Astrocyte (in vitro differentiated cells and primary cell): ENCODE measurements at places on chromosomes 6 and 20. TPM values are rescaled to one million over a fixed set of nuclear protein-coding genes. Genes with fewer than 3 reads are reported as not detected.

- H3K4me1 ChIP-seq = peaks cover 4% of the 10 kb centered on the region
- no peak overlapping the region for H3K4me3 ChIP-seq
- peak; percentile 64 for DNase-seq
- H3K27me3 ChIP-seq = no peaks in the 10 kb centered on the region
Measured at GRCh38 chr6:17584241-17584803, 15.8 kb upstream of the FAM8A1 start.

Gene PRPH2
- total RNA-seq = not detected in 2 replicates

DNA sequence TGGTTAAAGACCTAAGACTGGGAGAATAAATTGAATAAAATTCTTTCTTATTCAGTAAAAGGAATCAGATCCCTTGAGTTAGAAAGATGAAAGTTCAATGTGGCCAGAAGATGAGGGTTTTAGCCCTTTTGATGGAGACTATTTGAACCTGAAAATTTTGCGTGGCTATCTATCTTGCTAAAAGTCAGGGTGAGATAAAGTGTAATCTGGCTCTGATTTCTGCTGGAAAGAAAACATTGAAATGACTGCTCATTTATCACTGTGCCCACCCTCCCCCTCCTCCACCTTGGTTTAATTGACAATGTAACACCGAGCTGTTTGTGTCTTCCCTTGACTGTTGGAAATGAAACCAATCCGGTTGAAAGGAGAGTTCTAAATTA, 32.9 kb upstream of the TCF21 start:
- no peak for DNase-seq
- no peak overlapping the region for H3K4me3 ChIP-seq
- no peaks in the 10 kb centered on the region for H3K36me3 ChIP-seq
- H3K27me3 ChIP-seq = peaks cover 42% of the 10 kb centered on the region

DNA sequence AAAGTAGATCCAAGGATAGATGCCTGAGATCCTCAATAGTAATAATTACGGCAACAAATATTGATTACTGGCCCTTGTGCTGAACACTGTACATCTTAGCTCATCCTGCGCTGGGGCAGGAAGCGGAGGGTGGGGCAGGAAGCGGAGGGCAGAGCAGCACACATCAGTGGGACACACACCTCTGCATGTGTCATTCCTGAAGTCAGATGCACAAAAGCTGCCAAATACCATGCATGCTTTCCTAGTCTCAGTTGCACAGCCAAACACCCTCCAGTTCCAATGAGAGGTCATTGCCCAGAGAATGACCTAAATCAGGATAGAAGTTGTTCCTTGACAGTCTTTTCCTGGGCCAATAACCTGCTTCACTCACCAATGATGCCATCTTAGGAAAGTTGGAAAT, 74.4 kb upstream of the FOXC1 start:
- H3K4me3 ChIP-seq = no peak overlapping the region
- H3K36me3 ChIP-seq = no peaks in the 10 kb centered on the region
- peaks cover 3% of the 10 kb centered on the region for H3K4me1 ChIP-seq
- H3K27ac ChIP-seq = no peak overlapping the region

DNA sequence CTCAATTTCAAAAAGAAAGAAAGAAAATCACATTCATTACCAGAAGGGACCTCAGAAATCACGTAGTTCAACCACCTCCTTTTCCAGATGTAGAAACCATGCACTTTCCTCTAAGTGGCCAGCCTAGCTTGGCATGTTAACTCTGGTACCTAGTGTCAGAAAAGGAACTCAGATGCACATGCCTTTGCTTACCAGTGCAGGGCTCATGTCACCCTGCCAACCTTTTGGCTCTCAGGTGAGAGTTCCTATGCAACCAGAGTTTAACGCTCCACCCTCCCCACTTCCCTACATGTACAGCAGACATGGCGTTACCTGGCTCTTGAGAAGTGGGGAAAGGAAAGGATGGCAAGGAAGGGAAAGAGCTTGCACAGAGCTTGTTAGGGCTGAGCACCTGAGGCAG, 16.3 kb upstream of the IL17F start:
- H3K27ac ChIP-seq = no peak overlapping the region
- H3K27me3 ChIP-seq = no peaks in the 10 kb centered on the region
- peaks cover 12% of the 10 kb centered on the region for H3K36me3 ChIP-seq
- peaks cover 2% of the 10 kb centered on the region for H3K4me1 ChIP-seq
- DNase-seq = no peak

Gene OPRM1
- not detected in 2 replicates for total RNA-seq

- no peak overlapping the region for H3K27ac ChIP-seq
- no peak for DNase-seq
- H3K4me1 ChIP-seq = no peaks in the 10 kb centered on the region
- H3K36me3 ChIP-seq = no peaks in the 10 kb centered on the region
- H3K4me3 ChIP-seq = no peak overlapping the region
- no peaks in the 10 kb centered on the region for H3K27me3 ChIP-seq
Measured at GRCh38 chr6:68911811-68912210, 276.7 kb downstream of the ADGRB3 start.

Gene PAK5
- total RNA-seq = 0.16 and 0.19 TPM in 2 replicates

GRCh38 chr6:3876866-3877265, 27.7 kb downstream of the FAM50B start:
- H3K27ac ChIP-seq = no peak overlapping the region
- H3K4me1 ChIP-seq = no peaks in the 10 kb centered on the region
- no peak for DNase-seq
- no peaks in the 10 kb centered on the region for H3K36me3 ChIP-seq
- H3K27me3 ChIP-seq = no peaks in the 10 kb centered on the region
- H3K4me3 ChIP-seq = no peak overlapping the region

Gene VGLL2
- 1.2 and 1.7 TPM in 2 replicates for total RNA-seq

DNA sequence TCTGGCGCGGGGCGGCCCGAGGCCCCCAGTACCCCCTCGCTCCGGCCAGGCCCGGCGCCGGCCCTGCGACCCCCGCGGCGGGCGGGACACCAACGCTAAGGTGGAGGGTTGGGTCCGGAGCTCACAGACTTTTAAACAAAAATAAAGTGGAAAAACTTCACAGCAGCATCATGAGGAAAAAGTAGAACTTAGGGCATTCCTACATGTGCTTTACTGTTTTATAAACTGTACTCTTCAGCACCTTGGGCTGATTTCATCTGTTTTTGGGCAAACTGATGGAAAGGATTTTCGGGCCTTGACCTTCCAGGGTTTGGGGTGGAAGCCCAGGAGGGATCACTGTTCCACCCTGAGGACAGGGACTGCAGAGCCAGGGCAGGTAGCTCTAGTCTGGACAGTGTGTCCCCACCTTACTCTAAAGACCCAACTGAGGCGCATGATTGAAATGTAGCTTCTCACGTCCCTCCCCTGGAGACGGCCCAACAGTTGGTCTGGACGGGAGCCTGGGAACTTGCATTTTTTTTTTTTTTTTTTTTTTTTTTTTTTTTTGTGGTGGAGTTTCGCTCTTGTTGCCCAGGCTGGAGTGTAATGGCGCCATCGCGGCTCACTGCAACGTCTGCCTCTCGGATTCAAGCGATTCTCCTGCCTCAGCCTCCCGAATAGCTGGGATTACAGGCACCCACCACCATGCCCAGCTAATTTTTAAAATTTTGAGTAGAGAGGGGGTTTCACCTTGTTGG, 740 bp downstream of the NELFCD start:
- H3K27me3 ChIP-seq = no peaks in the 10 kb centered on the region
- peak overlapping the region; percentile 90 for H3K4me3 ChIP-seq
- H3K27ac ChIP-seq = peak overlapping the region; percentile 87
- H3K36me3 ChIP-seq = peaks cover under 1% of the 10 kb centered on the region
- H3K4me1 ChIP-seq = peaks cover 4% of the 10 kb centered on the region
- peak; percentile 11 for DNase-seq

Gene C20orf96
- total RNA-seq = 10.1 and 10.7 TPM in 2 replicates

GRCh38 chr20:62067547-62068260, 2.0 kb upstream of the TAF4 start:
- peaks cover 23% of the 10 kb centered on the region for H3K4me1 ChIP-seq
- no peak overlapping the region for H3K27ac ChIP-seq
- H3K27me3 ChIP-seq = no peaks in the 10 kb centered on the region
- no peak overlapping the region for H3K4me3 ChIP-seq
- DNase-seq = no peak

GRCh38 chr6:125714441-125715090, 34.9 kb upstream of the HEY2 start:
- H3K27me3 ChIP-seq = no peaks in the 10 kb centered on the region
- no peaks in the 10 kb centered on the region for H3K36me3 ChIP-seq
- no peaks in the 10 kb centered on the region for H3K4me1 ChIP-seq
- H3K4me3 ChIP-seq = no peak overlapping the region
- no peak overlapping the region for H3K27ac ChIP-seq

DNA sequence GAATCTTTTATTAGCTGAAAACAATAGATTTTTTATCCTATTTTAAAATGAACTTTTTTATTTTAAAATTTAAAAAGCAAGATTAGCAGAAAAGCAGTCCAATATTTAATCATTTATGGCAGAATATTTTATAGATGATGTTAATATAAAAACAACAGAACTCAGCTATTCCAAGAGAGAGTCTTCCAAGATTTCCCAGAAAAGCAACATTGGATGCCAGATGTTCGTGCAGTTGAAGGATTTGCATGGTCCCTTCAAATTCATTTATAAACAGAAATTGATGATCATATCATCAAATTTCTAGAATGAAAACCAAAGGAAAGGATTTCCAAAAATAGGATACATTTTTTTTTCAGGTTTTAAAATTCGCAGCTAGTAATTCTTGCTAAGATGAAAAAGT, 25.4 kb upstream of the CNKSR3 start:
- no peak overlapping the region for H3K27ac ChIP-seq
- H3K36me3 ChIP-seq = no peaks in the 10 kb centered on the region
- no peaks in the 10 kb centered on the region for H3K4me1 ChIP-seq
- no peak for DNase-seq
- no peak overlapping the region for H3K4me3 ChIP-seq

DNA sequence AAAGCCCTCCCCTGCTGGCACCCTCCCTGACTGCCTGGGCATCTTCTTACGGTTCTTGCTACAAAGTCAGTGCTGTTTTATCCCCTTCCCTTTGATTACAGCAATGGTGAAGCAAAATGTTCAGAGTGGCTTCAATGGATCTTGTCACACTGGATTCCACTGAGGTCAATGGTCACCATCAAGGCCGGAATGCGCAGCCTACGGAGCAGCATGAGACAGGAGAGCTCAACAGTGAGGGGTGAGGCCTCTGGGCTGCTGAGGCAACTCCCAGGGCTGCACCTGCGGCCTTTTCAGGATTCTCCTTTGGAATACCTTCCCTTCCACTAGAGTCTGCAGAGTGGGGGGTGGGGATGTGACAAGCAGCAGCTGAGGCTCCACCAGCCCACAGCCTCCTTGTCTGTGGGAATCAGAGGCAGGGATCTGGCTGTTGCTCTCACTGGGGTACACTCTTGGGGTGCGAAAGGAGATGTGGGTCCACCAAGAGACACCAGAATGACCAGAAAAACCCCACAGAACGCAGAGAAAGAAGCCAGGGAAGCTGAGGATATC, 40.4 kb upstream of the EMILIN3 start:
- no peak overlapping the region for H3K4me3 ChIP-seq
- no peak overlapping the region for H3K27ac ChIP-seq
- DNase-seq = no peak
- H3K36me3 ChIP-seq = peaks cover 26% of the 10 kb centered on the region

DNA sequence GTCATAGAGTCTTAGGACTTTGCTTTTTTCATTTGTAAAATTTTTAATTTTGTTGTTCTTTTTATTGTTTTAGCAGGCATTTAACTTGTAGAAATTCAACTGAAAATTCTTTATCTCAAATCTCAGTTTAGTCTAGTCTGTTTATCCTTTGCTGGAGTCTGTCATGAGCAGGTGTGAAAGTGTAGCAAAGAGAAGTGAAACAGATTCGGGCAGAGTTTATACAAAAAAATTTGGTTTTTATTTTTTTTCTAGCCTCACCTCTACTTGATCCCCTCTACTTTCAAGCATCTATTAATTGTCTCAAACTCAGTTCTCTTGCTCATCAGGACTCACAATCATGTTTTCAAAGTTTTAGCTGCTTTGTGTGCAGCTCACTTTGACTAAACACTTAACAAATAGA, 655.2 kb downstream of the HDGFL1 start:
- no peaks in the 10 kb centered on the region for H3K27me3 ChIP-seq
- no peaks in the 10 kb centered on the region for H3K36me3 ChIP-seq
- H3K27ac ChIP-seq = no peak overlapping the region
- no peak for DNase-seq

Gene EPM2A
- total RNA-seq = 5.2 and 6.2 TPM in 2 replicates

DNA sequence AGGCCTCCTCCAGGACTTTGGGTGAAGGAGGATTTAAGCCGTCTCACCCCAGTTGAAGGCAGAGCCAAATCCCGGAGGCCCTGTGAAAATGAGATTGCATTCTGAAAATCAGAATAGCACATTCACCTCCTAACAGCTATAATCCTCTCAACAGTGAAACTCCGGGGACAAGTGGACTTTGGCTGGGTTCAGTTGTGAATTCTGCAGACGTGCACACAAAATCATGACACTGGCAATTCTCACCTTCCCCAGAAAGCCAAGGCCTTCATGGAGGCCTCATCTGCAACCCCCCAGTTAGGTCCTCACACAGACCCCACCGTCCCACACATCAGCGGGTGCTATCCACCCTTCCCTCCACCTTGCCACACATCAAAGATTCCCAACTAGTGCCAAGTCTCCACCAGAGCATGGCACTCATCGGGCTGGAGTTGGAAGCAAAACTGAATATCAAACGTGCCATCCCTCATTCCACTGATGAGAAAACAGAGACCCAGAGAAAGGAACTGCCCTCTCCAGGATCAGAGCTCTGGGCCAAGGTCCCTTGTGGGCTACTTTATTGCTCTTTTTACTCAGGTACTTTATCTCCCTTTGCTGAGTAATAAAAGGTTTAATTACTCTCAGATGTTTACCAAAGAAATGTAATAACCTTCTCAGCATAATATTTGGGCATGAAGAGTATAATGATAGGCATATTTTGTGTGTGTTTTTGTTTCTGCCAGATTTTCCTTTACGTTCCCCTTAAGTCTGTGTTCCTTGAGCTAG, 4.8 kb upstream of the BTNL2 start:
- peaks cover 11% of the 10 kb centered on the region for H3K4me1 ChIP-seq
- no peaks in the 10 kb centered on the region for H3K36me3 ChIP-seq
- no peak overlapping the region for H3K4me3 ChIP-seq
- H3K27me3 ChIP-seq = peaks cover 18% of the 10 kb centered on the region

DNA sequence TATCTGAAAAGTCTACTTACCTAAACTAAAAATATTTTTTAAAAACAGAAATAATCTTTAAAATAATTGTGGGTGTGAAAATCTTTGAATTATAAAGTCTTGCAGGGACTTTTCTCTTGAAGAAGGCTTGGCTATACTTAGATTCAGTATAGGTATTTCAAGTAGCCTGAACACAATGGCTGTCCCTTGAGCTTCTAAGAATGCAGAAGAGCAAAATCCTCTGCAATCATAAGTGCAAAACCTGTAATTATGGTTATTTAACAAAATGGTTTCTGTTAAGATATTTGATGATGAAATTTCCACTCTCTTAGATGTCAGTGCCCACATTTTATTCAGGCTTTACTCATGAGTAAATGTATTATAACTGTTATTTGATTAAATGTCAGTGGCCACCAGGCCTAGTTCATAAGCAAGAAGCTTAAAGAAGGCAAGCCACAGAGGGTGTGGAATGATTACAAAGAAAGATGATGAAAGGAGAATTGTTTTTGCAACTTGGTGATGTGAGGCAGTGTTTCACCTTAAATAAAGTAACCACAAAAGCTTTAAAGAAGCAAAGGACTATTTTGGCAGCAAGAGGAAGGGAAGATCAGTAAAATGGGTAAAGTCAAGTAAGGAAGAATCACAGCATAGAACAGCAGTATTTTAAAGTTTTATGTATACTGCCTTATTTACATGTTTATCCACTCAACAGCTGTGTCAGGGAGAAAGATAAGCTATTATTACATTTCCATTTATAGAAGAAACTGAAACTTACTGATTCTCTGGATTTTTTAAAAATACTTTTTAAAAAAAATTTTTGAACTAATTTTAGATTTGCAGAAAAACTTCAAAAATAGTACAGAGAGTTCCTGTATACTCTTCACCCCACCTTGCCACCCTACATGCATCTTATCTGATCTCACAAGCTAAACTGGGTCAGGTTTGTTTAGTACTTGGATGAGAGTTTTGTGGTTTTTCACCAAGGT, 351.2 kb upstream of the RUNX2 start:
- peak; percentile 59 for DNase-seq
- no peak overlapping the region for H3K27ac ChIP-seq
- H3K36me3 ChIP-seq = no peaks in the 10 kb centered on the region
- no peaks in the 10 kb centered on the region for H3K4me1 ChIP-seq
